A549 treated with Hydrocortisone at 1 μM for 4 hours (cell line): ENCODE measurements at places on chromosomes 3 and 15. TPM values are rescaled to one million over a fixed set of nuclear protein-coding genes. Genes with fewer than 3 reads are reported as not detected.

Gene DPPA4
- not detected in 5 replicates for total RNA-seq

Gene SLC6A1
- 0.06 TPM in 1 of 5 replicates, not detected in the others for total RNA-seq

Gene P2RY1
- 0.47 to 0.60 TPM (median 0.50 TPM) in 5 replicates for total RNA-seq

Gene LYZL4
- total RNA-seq: not detected in 5 replicates

Gene PDCD10
- total RNA-seq: 50.8 to 65.6 TPM (median 59.2 TPM) in 5 replicates

Gene CCDC13
- 0.30 to 0.54 TPM (median 0.35 TPM) in 5 replicates for total RNA-seq

Gene SLITRK3
- total RNA-seq: not detected in 5 replicates
